ENCODE measurements at places on chromosomes 5 and 9.

DNA sequence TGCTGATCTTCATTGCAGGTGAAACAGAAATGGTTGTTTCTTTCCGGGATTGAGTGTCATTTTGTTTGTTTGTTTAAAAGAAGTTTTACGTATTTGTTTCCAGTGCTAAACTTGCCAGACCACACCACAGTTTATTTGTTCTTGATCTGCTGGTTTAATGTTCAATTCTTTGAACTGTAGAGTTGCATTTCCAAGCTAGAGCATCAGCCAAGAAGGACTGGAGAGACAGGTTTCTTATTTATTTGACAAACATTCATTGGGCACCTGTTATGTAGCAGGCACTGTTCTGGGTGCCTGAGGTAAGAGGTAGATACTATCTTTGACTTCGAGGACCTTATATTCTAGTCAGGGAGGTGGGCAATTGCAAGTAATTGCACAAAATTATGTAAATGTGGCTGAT is 45.0 kb downstream of the MCCC2 start:
- peak; percentile 29 for DNase-seq
- H3K4me1 ChIP-seq, result no peaks in the 10 kb centered on the region
- H3K4me3 ChIP-seq, result no peak overlapping the region
- H3K27me3 ChIP-seq, result no peaks in the 10 kb centered on the region

GRCh38 chr9:91536211-91536691 is 112.6 kb upstream of the NFIL3 start:
- no peaks in the 10 kb centered on the region for H3K27me3 ChIP-seq
- no peaks in the 10 kb centered on the region for H3K36me3 ChIP-seq
- DNase-seq, result peak; percentile 90
- H3K4me3 ChIP-seq, result peak overlapping the region; percentile 44
- peak overlapping the region; percentile 98 for H3K27ac ChIP-seq
- H3K4me1 ChIP-seq, result peaks cover 62% of the 10 kb centered on the region

- no peak overlapping the region for H3K27ac ChIP-seq
- peaks cover 14% of the 10 kb centered on the region for H3K4me1 ChIP-seq
- no peaks in the 10 kb centered on the region for H3K27me3 ChIP-seq
- H3K36me3 ChIP-seq, result no peaks in the 10 kb centered on the region
- DNase-seq, result no peak
- H3K4me3 ChIP-seq, result no peak overlapping the region
Measured at GRCh38 chr5:159522841-159523240, 192.6 kb upstream of the IL12B start.

DNA sequence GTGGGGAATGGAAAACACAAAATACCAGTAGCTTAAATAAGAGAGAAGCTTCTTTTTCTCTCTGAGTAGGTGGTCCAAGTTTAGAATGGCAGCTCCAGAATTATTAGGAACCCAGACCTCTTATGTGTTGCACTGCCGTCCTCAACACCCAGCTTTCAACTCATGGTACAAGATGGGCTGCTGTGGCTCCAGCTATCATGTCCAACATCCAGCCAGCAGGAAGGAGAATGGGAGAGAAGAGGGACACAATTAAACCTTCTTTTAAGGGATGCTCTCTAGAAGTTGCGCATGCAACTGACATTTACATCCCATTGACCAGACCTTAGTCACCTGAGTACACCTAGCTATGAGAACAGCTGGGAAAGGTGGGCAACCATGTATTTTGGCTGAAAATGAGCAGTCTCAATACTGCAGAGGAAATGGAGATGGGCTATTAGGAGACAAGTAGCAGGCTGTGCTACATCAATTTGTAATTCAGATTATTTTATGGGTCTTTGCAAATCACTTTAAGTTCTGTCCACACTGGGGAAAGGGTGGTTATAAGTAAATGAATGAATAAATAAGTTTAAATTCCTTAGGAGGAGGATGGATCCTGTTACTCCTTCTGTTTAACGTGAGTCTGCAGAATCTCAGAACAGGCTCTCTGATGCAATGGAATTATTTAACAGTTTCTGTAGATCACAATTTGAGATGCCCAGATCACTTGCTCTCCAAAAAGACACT is 76.1 kb downstream of the SLC28A3 start:
- H3K27me3 ChIP-seq, result 0 out of 2 replicates have a peak, but pooled peaks cover 5% of the 10 kb centered on the region
- H3K4me1 ChIP-seq, result no peaks in the 10 kb centered on the region
- no peaks in the 10 kb centered on the region for H3K36me3 ChIP-seq
- no peak for DNase-seq

GRCh38 chr5:66860199-66860975 is 264.2 kb downstream of the MAST4 start:
- no peak overlapping the region for H3K4me3 ChIP-seq

DNA sequence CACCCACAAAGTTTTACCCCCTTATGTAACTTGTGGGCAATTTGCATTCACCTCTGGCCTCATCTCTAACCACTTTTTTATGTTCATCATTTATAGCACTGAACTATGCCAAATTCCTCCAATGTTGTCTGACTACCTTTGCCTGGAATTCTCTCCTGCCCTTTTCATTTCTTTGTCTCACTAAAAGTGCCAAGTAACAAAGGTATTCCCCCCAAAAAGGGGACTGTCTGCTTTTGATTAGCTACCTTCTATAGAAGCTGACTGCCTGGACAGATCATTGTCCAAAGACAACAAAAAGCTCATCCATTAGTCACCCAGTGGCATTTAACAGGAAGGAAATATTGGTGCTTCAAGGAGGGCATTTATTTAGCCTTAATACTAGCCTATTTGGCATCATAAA is 189.9 kb upstream of the VCAN start:
- H3K4me3 ChIP-seq, result no peak overlapping the region
- peaks cover 20% of the 10 kb centered on the region for H3K4me1 ChIP-seq
- peak; percentile 94 for DNase-seq
- no peaks in the 10 kb centered on the region for H3K36me3 ChIP-seq
- no peak overlapping the region for H3K27ac ChIP-seq
- H3K27me3 ChIP-seq, result no peaks in the 10 kb centered on the region

Data from PC-3 (cell line).